Activated T-helper 1 cell treated with anti-CD3 and anti-CD28 coated beads, Interleukin-2, amount 50 U/mL, for 16 hours (primary cell): ENCODE measurements at places on chromosomes 6 and 20.

- DNase-seq = no peak
These were observed 392.4 kb upstream of the SOX4 start for GRCh38 chr6:21201187-21201586.

DNA sequence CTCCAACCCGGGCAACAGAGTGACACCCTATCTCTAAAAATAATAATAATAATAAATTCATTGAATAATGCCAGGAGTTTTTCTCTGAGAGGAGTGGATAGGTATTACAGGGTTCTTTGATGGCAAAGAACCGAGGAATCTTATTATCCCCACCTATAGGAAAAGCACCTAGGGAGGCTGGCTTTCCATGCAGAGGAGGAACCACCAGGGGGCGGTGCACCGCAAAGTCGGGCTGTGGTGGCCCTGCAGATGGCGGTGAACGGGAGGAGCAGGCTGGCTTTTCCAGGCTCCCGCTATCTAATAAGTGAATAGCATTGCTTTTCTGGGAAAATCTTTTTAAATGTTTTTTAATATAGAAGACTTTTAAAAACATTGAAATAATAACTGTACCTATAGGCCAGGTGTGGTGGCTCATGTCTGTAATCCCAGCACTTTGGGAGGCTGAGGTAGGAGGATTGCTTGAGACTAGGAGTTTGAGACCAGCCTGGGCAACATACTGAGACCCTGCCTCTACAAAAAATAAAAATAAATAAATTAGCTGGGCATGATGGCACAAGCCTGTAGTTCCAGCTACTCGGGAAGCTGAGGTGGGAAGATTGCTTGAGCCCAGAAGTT lies 864.2 kb downstream of the KIF16B start:
- DNase-seq = no peak

DNA sequence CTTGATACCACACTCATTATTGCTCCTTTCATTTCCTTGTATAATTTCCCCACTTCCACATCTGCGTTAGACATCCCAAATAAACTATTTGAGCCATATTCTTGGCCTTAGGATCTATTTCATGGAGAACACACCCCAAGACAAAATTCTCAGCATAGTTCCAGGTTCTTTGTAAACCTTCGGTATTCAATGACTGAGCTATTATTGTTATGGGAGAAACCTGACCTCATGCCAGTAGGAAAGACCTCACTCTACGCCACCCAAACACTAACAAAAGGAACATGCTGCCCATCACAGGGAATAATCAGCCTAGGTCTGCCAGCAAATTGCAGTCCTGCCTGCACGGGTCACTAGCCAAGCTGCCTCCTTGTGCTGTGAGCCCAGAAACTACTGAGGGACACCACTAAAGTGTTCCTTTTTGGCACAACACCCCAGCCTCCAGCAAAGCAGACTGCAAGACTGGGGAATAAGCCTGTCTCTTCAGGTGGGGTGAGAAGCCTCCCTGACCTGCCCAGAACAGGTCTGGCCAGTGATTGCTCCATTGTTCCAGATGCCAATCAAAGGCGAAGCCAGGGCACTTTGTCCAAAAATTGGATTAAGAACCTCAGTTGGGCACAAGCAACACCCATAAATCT lies 371.8 kb downstream of the MAFB start:
- no peak for DNase-seq

DNA sequence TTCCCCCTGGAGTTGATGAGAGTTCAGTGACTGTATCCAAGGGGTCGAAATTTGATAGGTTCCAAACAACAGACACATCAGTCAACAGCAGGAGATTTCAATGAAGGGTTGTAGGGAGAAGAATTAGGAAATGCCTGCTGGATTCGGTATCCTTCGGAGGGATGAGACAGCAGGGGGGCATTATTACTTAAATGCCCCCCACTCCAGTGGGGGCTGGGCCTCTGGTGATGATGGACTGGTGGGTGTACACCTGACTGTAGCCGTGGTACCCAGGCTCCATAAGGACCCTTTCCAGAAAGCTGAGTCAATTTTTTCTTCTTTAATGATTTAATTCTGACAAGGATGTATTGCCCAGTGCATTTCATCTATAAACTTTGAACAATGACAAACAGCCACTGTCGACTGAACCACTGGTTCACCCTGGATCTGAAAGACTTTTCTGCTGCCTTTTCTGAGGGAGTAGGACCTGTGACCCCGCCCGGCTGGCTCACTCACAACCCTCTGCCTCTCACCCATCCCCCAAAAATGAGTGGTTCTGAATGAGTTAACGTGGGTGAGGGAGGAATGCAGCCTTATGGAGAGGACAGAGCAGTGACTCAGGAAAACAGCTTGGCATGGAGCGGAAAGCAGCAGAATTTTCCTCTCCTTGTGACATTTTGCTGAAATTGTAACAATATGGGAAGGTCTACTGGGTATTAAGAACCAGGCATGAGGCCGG lies 41.0 kb downstream of the ZMYND8 start:
- DNase-seq = no peak

GRCh38 chr6:161748535-161749416 lies 474.9 kb upstream of the AGPAT4 start:
- DNase-seq = no peak

DNA sequence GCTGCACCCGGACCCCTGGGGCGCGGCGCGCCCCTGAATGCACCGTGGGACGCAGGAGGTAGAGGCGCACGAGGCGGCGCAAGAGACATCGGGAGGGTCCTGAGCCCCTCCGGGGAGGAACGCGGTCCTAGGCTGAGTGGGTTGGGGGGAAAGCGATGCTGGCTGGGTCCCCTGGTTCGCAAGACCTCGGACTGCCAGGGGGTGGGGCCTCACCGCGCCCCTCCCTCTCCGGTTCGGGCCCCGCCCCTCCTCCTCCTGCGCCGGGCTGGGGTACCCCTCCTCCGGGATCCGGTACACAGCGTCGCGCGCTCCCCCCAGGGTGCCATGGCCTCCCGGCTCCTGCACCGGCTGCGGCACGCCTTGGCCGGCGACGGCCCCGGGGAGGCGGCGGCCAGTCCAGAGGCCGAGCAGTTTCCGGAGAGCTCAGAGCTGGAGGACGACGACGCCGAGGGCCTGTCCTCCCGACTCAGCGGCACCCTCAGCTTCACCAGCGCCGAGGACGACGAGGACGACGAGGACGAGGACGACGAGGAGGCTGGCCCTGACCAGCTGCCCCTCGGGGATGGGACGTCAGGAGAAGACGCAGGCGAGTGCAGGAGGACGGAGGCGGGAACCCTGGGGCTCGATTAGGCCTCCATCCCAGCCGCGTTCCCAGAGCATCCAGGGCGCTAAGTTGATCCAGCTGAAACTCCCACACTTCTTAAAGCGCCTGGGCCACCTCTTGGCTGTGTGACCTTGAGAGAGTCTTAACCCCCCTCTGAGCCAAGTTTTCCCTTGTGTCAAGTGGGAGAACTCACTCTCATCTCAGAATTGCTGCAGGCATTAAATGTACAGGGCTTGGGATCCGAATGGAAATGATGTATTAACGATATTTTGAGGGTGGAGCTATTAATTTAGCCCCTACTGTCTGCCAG lies 541 bp downstream of the SNX21 start:
- DNase-seq = no peak

DNA sequence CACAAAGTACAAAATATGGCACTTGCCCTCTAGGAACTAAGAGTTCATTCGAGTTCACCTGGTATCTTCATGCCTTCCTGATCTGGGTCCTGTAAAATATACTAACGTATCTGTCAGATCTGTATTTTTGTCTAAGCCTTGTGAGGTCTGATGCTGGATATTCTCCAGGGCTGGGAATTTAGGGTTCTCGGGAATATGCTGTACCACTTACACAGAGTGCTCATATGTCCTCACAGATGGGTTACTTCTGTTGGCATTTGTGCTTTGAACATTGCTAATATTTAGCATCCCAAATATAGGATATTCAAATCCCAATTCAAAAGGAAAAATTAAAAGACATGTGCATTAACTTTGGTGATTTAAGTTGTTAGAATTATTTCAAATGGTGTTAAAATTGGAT lies 122.0 kb downstream of the DNAH8 start:
- DNase-seq = no peak

GRCh38 chr6:170030284-170030815 lies 260.5 kb downstream of the DLL1 start:
- no peak for DNase-seq

DNA sequence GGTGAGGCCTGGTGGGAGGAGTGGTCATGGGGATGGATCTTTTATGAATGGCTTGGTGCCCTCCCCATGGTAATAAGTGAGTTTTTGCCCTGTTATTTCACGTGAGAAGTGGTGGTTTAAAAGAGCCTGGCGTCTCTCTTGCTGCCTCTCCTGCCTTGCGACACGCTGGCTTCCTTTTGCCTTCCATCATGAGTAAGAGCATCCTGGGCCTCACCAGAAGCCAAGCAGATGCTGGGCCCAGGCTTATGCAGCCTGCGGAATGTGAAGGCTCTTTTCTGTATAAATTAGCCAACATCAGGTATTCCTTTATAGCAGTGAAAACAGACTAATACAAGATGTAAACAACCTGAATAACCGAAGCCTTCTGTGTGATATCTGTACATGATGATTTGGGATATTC lies 27.6 kb downstream of the VTA1 start:
- DNase-seq = no peak

DNA sequence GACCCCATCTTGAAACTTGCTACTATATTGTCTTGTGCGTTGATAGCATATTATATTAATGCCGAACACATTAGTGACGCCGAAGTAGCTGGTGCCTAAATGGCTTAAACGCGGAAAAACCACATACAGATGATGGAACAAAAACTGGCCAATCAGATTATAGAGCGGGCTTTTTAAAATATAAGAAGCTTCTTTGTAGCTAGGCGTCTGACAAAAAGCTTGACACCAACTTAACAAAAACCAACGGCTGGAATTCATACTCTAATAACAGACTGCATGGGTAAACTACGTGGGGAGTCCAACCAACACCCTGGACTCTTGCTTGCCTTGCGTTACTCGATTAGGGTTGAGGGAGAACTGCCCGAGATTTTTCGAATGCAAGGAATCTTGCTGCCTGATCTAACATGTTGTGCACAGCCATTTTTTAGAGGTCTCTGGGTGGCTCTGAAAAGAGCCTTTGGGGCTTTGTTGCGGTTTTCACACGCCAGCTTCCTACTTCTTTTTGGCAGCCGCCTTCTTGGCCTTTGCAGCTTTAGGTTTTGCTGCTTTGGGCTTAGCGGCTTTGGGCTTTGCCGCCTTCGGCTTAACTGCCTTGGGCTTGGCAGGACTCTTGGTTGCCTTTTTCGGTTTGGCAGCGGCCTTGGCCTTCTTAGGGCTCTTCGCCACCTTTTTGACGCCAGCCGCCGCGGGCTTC lies 45.7 kb downstream of the OR2B2 start:
- DNase-seq = no peak

DNA sequence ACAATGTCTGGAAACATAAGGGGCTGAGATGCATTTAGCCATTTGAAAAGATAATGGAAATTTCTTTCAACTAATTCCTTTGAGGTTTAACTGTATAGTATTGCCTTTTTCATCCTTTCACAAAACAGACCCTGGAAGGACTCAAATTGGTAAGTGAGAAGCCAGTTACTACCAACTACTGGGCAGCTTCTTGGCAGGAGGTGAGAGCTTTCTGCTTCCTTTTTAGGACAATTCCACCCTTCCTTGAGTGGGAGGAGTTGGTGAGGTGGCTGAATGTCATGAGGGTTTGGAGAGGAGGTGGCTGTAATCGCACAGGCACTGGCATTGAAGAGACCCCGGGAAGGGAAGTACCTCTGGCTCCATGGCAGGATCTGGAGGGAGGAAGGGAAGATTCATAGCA lies 341.1 kb downstream of the NRN1 start:
- DNase-seq = no peak

GRCh38 chr6:109292420-109292819 lies 89.8 kb downstream of the CD164 start:
- no peak for DNase-seq

DNA sequence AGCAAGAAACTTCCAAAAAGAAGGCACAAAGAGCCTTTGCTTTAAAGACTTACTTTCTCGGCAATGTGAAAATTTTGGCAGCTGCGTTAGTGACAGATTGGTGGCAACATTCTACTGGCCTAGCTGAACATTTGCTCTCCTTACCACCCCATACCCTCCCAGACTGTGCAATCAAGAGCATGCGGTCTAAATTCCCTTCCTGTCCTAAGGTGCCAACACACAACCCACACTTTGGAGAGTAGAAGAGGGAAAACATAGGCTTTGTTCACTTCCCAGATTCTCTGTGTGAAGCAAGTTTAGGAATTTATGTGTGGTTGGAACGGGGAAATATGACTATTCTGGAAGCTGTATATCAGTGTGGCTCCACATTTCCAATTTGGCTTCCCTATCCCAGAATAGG lies 29.8 kb upstream of the NEDD9 start:
- no peak for DNase-seq

DNA sequence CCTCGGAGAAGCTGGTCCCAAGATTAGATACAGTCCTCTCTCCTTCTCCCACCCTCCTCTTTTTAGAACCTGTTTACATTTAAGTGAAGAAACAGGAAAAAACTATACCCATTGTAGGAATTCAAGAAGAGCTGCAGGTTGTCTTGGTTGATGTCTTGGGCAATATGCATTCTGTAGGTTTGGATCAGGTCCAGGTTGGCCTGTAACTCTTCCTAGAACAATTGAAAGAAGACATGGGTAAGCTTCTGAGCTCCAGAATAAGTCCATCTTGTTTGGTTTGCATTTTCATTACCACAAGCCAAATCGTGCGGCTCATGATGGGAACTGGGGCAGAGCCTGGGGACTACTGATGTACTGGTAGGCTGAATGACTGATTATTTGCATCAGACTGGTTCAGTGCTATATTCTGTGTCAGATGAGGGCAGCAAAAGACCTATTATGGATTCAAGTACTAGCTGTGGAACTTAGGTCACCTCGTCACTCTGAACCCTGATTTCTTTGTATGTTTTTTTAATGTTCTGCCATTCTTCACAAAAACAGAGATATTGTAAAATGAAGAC lies 20.3 kb upstream of the SLA2 start:
- DNase-seq = no peak

- no peak for DNase-seq
These were observed 28.8 kb upstream of the CCND3 start for GRCh38 chr6:41970436-41970846.

GRCh38 chr6:10531503-10531902 lies 10.4 kb downstream of the GCNT2 start:
- DNase-seq = no peak

- no peak for DNase-seq
These were observed 55.2 kb upstream of the RREB1 start for GRCh38 chr6:7052443-7053011.

- no peak for DNase-seq
These were observed 516.7 kb downstream of the CDKAL1 start for GRCh38 chr6:21050935-21051334.

DNA sequence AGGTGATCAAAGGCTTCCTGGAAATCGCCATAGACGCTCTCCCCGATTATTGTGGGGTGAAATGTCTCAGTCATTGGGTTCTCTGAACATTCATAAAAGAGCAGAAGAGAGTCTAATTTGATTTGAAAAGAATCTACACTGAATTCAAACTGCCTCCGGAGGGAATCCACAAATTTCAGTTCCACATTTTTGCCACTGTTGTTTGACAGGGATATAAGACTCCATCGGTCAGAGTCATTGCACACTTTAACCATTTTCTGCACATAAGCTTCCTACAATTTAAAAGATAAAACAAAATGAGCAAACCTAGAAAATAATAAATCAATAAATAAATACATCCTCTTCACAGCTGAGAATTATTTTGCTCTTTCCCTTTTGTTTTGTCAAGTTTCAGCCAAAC lies 2.3 kb downstream of the TENT5A start:
- no peak for DNase-seq

GRCh38 chr6:95578106-95578410 lies 723 bp downstream of the MANEA start:
- peak; percentile 4 for DNase-seq

GRCh38 chr6:104325341-104326172 lies 534.2 kb downstream of the HACE1 start:
- DNase-seq = no peak
